ENCODE measurements at places on chromosomes 5 and 9.

GRCh38 chr5:82327941-82328340 lies 49.8 kb upstream of the RPS23 start:
- DNase-seq: no peak

- DNase-seq: peak; percentile 78
Measured at GRCh38 chr5:463952-464351, 21.0 kb downstream of the EXOC3 start.

- peak; percentile 56 for DNase-seq
Measured at GRCh38 chr9:125189011-125189360, 617 bp downstream of the PPP6C start.

DNA sequence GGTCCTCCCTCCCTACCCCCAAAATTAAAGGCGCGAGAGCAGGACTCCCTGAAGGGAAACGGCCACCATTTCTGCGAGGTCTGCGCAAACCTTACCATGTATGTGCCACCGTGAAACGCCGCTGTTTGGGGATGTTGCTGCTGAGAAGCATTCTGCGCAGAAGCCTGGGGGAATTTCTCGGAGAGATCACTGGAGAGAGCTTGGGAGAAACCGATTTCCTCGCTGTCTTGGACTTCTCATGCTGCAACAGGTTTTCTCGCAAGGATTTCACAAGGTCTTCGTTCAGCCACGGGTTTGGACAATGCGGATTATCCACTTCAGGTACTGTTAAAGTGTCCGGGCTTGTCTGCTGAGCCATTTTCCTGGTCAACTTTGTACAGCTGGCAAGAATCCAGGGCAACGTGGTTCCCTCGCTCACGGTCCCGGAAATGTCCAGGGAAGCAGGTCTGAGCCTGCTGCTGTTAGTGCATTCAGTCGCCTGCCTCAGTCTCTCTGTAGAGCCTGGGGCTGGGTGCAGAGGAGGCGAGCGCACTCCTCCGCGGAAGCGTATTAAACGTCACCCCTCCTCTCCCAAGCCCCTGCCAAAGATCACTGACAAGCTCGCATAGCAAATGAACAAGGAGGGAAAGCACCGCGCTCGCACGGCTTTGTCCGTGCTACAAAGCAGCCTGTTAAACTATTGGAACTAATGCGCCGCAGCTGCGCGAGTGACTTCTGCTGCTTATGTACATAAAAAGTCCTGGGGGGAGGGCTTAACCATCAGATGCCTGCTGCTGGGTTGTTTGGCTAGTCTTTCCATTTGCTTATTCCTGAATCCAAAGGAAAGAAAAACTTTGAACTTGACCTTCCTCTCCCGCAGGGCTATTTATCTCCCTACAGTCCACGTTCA lies 125.1 kb downstream of the PDE4D start:
- peak; percentile 32 for DNase-seq

- no peak for DNase-seq
Measured at GRCh38 chr9:80890124-80890523, 799.2 kb downstream of the TLE1 start.

- no peak for DNase-seq
Measured at GRCh38 chr5:127826011-127826410, 122.8 kb downstream of the CCDC192 start.

- DNase-seq: no peak
Measured at GRCh38 chr5:106737111-106737510, 933.6 kb downstream of the EFNA5 start.

- DNase-seq: no peak
Measured at GRCh38 chr9:84141741-84142370, 161.3 kb downstream of the RMI1 start.

GRCh38 chr9:104740621-104741020 lies 6.9 kb upstream of the NIPSNAP3A start:
- DNase-seq: no peak

- DNase-seq: no peak
Measured at GRCh38 chr9:21491756-21492155, 9.6 kb upstream of the IFNE start.

GRCh38 chr9:32289756-32290155 lies 94.7 kb upstream of the ACO1 start:
- DNase-seq: no peak

- DNase-seq: no peak
Measured at GRCh38 chr5:54470677-54471076, 15.2 kb downstream of the HSPB3 start.

DNA sequence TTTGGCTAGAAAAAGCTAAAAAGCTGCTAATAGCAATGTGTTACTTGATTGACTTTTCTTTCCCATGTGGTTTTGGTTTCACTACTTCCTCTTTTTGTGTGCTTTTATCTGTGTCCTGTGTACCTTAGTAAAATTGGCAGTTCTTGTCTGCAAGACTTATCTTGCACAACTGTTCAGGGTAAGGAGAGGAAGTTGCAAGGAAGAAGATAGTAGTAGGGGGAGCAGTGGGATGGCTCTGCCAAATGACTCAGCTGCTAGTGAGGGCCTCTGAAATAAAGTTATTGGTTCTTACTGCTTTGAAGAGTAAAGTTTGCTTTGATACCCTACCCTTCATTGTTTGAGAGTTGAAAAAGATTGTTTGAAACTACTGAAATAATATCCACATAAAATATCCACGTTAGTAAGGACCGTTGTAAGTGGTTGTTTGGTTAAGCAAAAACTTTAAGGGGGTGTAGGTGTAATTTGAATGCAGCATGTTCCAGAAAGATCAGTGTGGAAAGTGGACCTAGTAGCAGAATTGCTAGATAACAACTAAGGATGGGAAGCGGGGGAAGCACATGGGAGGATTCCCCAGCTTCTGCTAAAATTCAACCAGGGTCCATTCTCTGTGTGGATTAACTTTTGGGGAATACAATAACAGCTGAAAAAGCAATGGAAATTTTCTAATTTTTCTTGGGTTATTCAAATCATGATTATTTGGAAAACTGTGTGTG lies 123.5 kb downstream of the SCAMP1 start:
- no peak for DNase-seq

- no peak for DNase-seq
Measured at GRCh38 chr5:134540747-134541733, 15.6 kb downstream of the JADE2 start.

DNA sequence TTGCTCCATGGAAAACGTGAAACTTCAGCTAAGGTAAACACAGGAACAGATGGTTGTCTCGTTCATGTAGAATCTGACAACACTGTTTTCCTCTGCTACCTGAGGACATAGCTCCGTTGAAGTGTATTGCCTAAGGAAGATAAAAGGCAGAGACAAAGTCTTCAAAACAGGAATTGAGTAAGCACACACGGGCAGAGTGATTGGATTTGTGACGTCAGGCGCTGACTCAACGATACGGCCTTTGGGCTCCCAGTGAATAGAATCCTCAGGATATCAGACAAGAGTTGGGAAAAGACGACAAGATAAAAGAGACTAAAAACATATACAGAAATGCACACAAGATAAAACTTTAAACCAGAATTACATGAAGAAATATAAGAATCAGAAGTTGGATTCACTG lies 787.1 kb upstream of the CTNND2 start:
- no peak for DNase-seq

DNA sequence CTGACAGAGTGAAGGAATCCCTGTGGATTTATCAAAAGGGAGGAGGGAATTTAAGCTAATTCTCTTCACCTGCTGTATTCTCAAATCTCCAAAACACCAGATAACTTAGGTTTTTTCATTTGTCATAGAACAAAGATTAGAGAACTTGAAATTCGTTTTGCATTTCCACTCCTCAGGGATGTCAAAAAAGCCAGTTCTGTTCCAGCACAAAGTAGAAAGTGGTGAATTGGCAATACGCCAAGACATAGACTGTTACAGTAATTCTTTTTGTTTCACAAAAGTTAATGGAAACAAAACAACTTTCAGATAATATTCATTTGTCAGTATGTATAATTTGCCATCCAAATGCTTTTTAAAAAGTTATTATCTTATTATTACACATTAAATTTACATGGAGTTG lies 15.0 kb downstream of the S1PR3 start:
- DNase-seq: no peak

DNA sequence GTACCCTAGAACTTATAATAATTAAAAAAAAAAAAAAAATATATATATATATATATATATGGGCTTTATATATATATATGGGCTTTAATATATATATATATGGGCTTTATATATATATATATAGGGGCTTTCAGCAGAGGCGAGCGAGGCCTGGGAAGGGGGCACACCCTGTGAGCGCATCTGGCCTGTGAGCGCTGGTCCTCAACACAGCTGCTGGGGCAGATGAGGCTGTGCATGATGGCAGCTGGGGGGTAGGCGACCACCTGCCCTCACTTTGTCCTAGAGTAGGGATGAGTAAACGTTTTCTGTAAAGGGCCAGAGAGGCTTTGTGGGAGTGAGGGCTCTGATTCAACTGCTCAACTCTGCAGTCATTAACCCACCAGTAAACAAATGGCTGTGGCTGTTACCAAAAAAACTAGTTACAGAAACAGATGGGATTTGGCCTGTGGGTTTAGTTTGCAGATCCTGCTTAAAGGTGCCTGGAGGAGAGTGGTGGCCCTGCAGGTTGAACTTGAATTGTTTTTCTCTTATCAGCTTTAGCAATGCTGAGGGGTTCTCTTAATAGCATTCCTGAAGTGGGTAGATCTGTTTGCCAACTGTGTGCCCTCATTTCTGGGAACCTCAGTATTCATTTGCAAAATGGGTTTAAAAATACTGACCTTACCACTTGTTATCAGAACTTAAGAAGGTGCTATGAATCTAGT lies 88.1 kb upstream of the EPB41L4B start:
- no peak for DNase-seq

- DNase-seq: no peak
Measured at GRCh38 chr5:173012882-173013281, 29.3 kb downstream of the ATP6V0E1 start.

- no peak for DNase-seq
Measured at GRCh38 chr5:80745490-80745889, 90.7 kb upstream of the DHFR start.

- DNase-seq: no peak
Measured at GRCh38 chr5:107518616-107519015, 152.1 kb downstream of the EFNA5 start.

DNA sequence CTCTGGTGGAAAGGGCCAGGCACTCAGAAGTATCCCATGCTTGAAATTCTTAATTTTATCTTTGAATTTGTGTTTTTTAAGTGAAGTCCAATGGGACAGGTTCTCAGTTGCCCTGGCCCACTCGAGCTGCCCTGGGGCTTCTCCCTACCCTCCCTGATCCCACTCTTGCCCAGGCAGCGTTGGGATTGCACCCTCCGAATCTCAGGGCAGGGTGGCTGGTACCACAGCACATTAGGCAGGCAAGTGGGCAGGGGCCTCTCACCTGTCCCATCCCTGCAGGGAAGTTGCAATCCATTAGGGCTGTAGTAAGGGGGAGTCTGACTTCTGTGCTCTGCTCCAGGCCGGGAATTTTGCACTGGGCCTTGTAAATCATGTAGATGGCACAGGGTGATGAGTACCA lies 2.7 kb downstream of the RUFY1 start:
- no peak for DNase-seq

GRCh38 chr9:124477648-124478285 lies 27.5 kb downstream of the ADGRD2 start:
- DNase-seq: no peak

DNA sequence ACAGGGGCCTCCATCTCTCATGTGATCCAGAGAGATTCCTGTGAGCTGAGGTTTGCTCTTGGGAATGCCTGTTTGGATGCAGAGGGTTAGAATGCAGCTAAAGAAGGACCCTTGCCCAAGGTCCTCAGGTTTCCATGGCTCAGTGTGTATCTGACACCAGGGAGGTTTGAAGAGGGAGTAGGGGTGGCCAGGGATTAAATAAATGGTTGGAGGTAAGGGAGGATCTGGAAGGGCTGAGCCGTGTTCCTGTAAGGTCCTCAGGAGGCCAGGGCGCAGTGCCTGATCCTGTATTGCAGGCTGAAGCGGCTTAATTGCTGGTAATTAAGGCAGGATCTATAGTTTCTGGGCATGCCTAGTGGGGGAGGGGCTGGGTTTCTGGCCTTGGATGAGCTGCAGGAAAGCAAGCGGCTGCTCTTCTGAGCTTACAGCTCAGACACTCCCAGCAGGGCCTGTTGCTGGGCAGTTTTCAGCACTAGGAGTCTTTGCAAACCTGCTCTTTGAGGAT lies 41.5 kb upstream of the MAP1B start:
- no peak for DNase-seq

- DNase-seq: no peak
Measured at GRCh38 chr5:39253196-39253595, 33.8 kb upstream of the FYB1 start.

- no peak for DNase-seq
Measured at GRCh38 chr5:2207416-2208238, 324.9 kb upstream of the IRX4 start.

DNA sequence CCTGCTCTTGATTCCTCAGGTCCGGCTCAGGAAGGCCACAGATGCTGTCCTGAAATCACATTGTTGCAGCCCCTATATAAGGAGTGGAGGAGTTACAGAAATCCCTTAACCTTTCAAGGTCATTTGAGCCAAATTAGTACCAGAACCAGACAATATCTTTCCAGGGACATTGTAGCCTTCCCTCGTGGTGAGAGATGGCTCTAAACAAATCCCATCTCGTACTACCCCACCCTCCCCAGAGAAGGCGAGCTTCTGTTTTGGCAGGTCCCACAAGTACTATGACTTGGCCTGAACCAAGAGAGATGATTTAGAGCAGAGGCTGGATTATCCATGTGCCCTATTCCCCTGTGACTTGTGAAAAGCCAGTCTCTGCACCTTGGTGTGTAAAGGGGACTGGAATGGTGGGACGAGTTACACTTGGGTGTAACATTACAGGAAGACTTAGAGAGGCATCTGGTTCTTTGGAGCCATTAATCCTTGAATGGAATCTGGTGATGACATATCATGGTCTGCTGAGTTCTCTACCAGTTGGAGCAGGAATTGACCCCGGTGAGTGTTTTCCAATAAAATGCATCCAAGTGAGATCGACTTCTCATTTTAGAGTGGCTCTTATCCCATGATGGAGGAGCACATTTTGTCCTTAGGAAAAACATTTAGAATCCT lies at the start of gene FAM240B:
TSS of gene FAM240B (minus strand) at position 51 of the 663 bp plus-strand sequence. CDS start 16,134 bp downstream, outside the sequence.
- no peak for DNase-seq

- DNase-seq: no peak
Measured at GRCh38 chr5:1997640-1998347, 115.1 kb upstream of the IRX4 start.

- DNase-seq: no peak
Measured at GRCh38 chr5:96745844-96746531, 61.8 kb downstream of the ERAP1 start.

- DNase-seq: no peak
Measured at GRCh38 chr5:110058175-110058574, 368.4 kb downstream of the MAN2A1 start.

GRCh38 chr5:1784197-1785050 lies 15.2 kb downstream of the MRPL36 start:
- no peak for DNase-seq

GRCh38 chr9:131366761-131367401 lies 27.0 kb upstream of the PRRC2B start:
- DNase-seq: no peak

- no peak for DNase-seq
Measured at GRCh38 chr9:100590481-100590880, 12.6 kb downstream of the CAVIN4 start.

- no peak for DNase-seq
Measured at GRCh38 chr9:8020186-8020585, 220.6 kb upstream of the DMAC1 start.

GRCh38 chr5:39158127-39158593 lies 61.2 kb downstream of the FYB1 start:
- peak; percentile 45 for DNase-seq
